ENCODE measurements at places on chromosomes 6 and 20.
A peak's percentile ranks its signal among the peaks of the same experiment; 100 is the strongest.

DNA sequence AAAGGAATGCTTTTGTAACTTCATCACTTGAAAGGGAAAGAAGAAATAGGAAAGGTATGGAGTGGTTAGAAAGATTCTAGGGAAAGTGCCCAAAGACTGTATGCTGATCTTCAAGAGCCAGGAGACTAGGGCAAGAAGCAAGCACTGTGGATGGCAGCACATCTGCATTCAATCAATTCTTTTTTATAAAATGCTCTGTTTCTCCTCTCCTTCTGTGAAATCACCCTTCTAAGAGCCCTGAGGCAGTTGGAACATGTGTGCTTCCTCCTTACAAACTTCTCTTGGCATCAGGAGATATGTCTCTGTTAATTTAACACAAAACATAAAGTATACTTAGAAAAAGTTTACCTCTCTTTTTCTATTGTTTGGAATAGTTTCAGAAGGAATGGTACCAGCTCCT lies 1162.2 kb upstream of the GJE1 start:
- DNase-seq, result no peak

GRCh38 chr6:73739096-73739495 lies 43.1 kb downstream of the CD109 start:
- no peak for DNase-seq

- peak; percentile 41 for DNase-seq
These were observed 807 bp downstream of the SNHG17 start for GRCh38 chr20:38434301-38434741.

GRCh38 chr20:15119852-15120487 lies 782.6 kb upstream of the FLRT3 start:
- no peak for DNase-seq

GRCh38 chr20:10329387-10330005 lies 104.5 kb downstream of the MKKS start:
- no peak for DNase-seq

DNA sequence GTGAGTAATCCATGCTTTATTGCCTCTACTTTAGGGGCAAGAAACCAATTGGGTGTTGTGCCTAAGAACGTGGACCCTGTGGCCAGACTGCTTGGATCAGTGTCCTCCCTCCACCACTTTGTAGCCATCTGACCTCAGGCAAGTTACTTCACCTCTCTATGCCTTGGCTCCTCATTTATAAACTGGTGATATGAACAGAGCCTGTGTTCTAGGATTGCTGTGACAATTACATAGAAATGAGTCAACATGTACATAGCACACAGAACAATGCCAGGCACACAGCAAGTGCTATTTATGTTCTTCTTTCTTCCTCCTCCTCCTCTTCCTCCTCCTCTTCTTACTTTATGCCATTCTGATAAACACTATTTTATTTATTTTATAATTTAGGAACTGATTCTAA lies 339.4 kb downstream of the CD83 start:
- DNase-seq, result no peak

- DNase-seq, result no peak
These were observed 74.0 kb downstream of the ZDHHC14 start for GRCh38 chr6:157454762-157455714.

GRCh38 chr6:41984623-41985022 lies 43.0 kb upstream of the CCND3 start:
- DNase-seq, result no peak

DNA sequence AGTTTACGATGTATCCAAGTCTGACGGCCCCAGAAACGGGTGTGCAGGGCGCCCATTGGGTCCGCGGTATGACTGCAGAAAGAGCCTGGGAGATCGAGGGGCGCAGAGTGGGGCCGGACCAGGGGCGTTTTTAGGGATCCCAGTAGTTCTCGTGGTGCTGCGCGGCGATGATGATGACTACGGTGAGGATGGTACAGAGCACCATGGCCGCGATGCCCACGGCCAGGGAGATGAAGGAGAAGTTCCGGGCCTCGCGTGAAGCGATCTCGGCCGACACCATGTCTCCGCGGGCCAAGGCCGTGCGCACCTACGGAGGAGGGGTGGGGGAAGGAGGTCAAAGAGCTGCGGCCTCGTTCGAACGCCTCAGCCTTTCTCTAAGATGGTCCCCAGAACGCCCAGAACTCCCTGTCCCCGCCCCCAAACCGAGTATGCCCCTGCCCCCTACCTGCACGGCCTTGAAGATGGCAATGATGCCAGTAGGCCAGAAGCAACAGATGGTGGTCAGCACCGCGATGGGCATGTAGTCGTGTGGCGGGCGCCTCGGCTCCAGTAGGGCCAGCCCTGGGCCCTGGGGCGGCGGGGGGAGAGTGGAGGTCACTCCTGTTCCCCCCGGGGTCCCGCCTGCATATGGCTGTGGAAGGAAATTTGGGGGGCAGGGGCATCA lies 2.5 kb downstream of the PRRT1 start:
- no peak for DNase-seq

- DNase-seq, result no peak
These were observed 1378.6 kb upstream of the DEFB115 start for GRCh38 chr20:29878777-29879442.

DNA sequence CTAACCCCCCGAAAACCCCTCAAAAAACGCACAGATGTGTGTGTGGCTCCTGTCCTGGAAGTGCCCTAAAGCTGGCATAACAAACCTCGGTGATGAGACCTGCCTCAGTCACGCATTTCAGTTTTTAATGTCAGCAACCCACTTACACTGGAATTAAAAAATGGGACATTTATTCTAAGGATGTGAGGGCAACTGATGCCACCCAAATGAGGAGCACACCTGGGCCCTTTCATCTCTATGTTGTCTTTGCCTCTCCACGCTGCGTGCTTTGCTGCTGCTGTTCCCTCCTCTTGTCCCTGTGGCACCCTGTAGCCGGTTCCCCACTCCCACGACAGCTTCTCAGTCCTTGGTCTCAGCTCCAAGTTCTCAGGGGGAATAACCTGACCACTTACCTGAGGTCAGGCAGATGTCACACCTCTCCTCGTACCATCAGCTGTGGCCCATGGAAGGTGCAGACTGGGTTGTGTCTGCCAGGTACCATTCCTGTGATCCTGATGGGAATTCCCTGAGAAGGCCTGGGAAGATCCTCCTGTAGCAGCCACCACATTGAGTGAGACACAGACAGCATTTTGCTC lies 134.2 kb upstream of the THBS2 start:
- no peak for DNase-seq

GRCh38 chr20:17320456-17320855 lies 93.6 kb downstream of the PCSK2 start:
- no peak for DNase-seq

DNA sequence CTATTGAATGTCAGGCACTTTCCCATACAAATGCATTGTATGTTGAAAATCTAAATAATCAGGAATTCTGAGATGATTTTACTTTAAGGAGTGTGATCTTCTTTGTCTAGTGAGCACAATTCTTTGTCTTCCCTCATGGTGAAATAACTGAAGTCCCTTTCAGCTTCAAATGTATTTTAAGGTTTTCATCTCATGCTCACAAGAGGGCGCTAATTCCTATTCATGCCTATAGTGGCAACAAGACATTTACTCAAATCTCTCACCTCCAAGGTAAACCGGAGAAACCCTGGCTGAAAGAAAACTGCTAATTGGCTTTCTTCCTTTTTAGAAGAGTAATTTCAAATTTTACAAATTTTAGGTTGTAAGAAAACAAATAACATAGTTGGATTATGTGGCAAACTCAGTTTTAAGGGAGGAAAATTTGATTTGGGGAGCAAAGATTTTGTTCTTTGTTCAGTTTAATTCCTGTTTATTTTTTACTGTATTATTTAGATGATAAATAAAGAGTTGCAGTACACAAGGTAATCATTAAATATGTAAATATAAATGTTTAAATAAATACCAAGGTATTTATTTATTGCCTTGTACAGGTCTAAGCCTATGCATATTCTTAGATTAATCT lies 69.1 kb downstream of the SLC35F1 start:
- DNase-seq, result no peak

Data from activated CD4-positive, CD25-positive, alpha-beta regulatory T cell treated with anti-CD3 and anti-CD28 coated beads, Interleukin-2, amount 50 U/mL, for 72 hours (primary cell).